ENCODE measurements at places on chromosomes 7 and 10. TPM values are rescaled to one million over a fixed set of nuclear protein-coding genes. Genes with fewer than 3 reads are reported as not detected.

LIPN gene
- not detected for total RNA-seq

TBX20 gene
- total RNA-seq, result not detected

PSTK gene
- 4.0 TPM for total RNA-seq

TAS2R5 gene
- total RNA-seq, result 1.1 TPM

FKBP6 gene
- not detected for total RNA-seq

UNC5B gene
- total RNA-seq, result 6.4 TPM

SLC29A4 gene
- total RNA-seq, result 18.5 TPM

STEAP4 gene
- total RNA-seq, result 4.8 TPM

CREB3L2 gene
- 15.4 TPM for total RNA-seq

ITGB8 gene
- 7.5 TPM for total RNA-seq

AOC1 gene
- total RNA-seq, result 0.04 TPM

RPEL1 gene
- total RNA-seq, result not detected

NRAP gene
- total RNA-seq, result 14.6 TPM

TBXAS1 gene
- total RNA-seq, result 4.4 TPM

STEAP1 gene
- total RNA-seq, result 5.5 TPM

MCM10 gene
- total RNA-seq, result 5.1 TPM

GJD4 gene
- total RNA-seq, result 2.0 TPM

SPDYE1 gene
- not detected for total RNA-seq

OR2A1 gene
- total RNA-seq, result 0.13 TPM

TEX47 gene
- not detected for total RNA-seq

COL28A1 gene
- 0.75 TPM for total RNA-seq

TAS2R3 gene
- total RNA-seq, result 1.5 TPM

AGMO gene
- total RNA-seq, result 0.80 TPM

OR2AE1 gene
- not detected for total RNA-seq

AGAP6 gene
- total RNA-seq, result 7.5 TPM

ZNF425 gene
- total RNA-seq, result 3.4 TPM

RELN gene
- total RNA-seq, result 9.3 TPM

RBP4 gene
- 2.0 TPM for total RNA-seq

IKZF1 gene
- total RNA-seq, result 1.6 TPM

EIF4H gene
- total RNA-seq, result 141 TPM

AKR1C8 gene
- total RNA-seq, result 0.09 TPM

CYP2W1 gene
- 0.62 TPM for total RNA-seq

MYO3A gene
- total RNA-seq, result 0.84 TPM

SYCE1 gene
- total RNA-seq, result 0.13 TPM

JCAD gene
- total RNA-seq, result 33.4 TPM

DNMBP gene
- 11.8 TPM for total RNA-seq

BICC1 gene
- total RNA-seq, result 23.8 TPM

GOLGA7B gene
- total RNA-seq, result 0.04 TPM

ABHD11 gene
- total RNA-seq, result 12.9 TPM

HOXA6 gene
- 5.6 TPM for total RNA-seq

HOXA9 gene
- 16.6 TPM for total RNA-seq

CALD1 gene
- total RNA-seq, result 79.3 TPM

PSD gene
- 6.1 TPM for total RNA-seq

HILPDA gene
- 12.9 TPM for total RNA-seq

THSD7A gene
- 3.8 TPM for total RNA-seq

TLX1 gene
- total RNA-seq, result not detected

Measured in muscle of leg (tissue), 16 donors.